ENCODE measurements at places on chromosomes 7 and 10.

GRCh38 chr7:50982626-50983025 is 199.9 kb upstream of the GRB10 start:
- DNase-seq: no peak

DNA sequence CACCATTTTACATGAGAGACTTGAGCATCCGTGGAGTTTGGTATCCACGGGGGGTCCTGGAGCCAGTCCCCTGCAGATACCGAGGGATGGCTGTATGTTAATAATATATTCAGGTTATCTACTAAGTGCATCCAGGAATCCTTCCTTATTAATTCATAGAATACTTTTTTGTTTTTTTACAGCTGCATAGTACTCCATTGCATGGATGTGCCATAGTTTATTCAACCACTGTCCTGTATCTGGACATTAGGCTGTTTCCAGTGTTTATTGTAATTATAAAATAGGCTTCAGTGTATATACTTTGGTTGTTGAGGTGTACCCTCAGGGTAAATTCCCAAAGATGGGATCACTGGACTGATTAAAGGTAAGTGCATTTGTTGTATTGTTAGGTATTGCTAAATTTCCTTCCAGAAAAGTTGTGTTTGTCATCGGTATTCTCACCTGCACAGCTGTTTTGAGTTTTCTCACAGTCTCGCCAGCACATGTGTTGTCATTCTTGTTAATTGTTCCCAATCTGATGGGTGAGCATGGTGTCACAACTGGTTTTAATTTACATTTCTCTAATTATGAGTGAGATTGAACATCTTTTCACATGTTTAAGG is 55.1 kb downstream of the INPP5F start:
- DNase-seq: no peak

DNA sequence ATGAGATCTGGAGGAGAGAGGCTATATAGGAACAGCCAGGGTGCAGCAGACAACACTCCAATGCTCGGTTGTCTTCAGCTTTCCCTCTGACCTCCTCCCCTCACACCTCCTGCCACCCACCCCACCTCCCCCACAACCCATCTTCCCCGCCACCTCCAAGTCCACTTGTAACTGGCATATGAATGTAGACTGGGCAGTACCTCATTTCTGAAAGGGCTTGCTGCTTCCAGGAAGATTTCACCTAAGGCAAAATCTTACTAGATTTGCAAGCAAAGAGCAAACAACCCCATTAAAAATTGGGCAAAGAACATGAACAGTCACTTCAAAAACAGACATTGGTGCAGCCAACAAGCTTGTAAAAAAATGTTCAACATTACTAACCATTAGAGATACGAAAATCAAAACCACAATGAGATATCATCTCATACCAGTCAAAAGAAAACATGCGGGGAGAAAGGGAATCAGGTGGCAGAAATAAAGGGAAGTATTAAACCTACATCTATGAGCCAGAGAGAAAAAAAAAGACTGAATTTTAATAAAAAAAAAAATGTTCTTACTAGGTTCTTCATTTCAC is 164.6 kb upstream of the C1GALT1 start:
- no peak for DNase-seq

- no peak for DNase-seq
Measured at GRCh38 chr10:59589796-59590195, 119.9 kb downstream of the SLC16A9 start.

- DNase-seq: no peak
Measured at GRCh38 chr7:115559877-115560276, 470.7 kb downstream of the TFEC start.

GRCh38 chr10:43076311-43076875 is 476 bp upstream of the RET start:
- no peak for DNase-seq

- no peak for DNase-seq
Measured at GRCh38 chr10:102752934-102753664, 9.4 kb downstream of the WBP1L start.

DNA sequence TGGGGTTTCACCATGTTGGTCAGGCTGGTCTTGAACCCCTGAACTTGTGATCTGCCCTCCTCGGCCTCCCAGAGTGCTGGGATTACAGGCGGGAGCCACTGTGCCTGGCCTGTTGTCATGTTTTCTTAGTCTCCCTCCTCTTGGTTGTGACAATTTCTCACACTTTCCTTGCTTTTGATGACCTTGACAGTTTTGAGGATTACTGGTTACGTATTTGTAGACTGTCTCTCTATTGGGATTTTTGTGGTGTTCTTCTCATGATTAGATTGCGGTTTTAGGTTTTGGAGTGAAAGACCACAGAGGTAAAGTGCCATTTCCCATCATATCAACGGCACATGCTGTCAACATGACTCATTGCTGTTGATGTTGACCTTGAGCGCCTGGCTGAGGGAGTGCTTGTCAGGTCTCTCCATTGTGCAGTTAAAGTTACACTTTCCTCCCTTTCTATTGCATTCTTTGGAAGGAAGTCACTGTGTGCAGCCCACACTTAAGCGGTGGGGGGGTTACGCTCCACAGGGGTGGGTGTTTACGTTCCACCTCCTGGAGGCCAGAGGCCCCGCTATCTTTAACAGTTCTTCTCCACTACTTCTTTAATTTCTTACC is 10.8 kb downstream of the NEURL1 start:
- DNase-seq: no peak

GRCh38 chr7:112692333-112692732 is 97.9 kb downstream of the TMEM168 start:
- DNase-seq: no peak

- DNase-seq: no peak
Measured at GRCh38 chr7:92778972-92779371, 57.4 kb downstream of the CDK6 start.

- DNase-seq: no peak
Measured at GRCh38 chr7:96026010-96026409, 253.7 kb downstream of the DYNC1I1 start.

DNA sequence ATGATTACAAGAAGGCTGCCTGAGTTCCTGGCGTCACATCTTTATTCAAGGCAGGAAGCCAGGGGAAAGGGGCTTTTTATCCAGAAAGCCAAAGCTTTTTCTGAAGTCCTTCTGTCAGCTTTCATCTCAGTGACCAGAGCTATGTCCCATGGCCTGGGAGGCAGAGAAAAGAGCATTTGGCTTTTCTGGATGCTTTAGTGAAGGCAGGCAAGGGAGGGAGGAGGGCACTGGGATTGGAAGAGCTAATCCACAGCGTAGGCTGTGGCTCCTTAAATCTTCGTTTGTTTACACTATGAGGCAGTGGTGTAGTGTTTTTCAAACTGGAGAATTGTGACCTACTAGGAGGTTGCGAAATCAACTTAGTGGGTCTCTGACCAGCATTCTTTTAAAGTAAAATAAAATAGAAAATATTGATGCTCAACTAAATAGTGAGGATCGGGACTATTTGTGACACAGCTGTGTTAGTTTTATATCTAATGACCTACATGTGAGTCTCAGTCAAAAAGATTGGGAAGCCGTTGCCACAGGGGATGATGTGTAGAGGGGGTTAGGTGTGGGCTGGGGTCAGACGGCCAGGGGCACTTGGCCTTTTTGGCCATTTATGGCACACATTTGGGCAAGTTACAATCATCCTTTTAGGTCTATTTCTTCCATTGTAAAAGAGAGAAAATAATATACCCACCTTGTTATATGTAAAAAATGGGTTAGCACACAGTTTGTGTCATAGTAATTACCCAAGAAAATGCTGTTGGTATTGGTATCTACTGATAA is 14.1 kb downstream of the CRYGN start:
- DNase-seq: no peak

DNA sequence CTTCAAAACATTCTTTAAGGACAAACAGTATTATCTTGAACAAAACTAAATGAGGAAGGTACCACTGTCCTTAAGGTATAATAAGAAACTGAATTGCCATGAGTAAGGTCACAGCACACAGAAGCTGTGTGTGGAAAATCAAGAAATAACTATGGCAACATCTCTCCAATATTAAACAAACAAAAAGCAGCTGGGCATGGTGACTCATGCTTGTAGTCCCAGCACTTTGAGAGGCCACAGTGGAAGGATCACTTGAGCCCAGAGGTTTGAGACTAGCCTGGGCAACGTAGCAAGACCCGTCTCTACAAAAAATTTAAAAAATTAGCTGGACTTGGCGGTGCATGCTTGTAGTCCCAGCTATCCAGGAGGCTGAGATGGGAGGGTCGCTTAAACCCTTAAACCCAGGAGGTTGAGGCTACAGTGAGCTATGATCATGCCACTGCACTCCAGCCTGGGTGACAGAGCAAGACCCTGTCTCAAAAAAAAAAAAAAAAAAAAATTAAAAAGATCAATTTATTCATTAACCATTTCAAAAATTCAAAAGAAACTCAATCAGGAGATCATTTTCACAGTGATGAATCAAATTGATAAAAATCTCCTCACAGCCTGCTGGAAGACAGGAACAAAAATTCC is 195.4 kb downstream of the SKIDA1 start:
- DNase-seq: no peak

GRCh38 chr7:76179686-76180085 is 22.0 kb upstream of the SRRM3 start:
- no peak for DNase-seq

DNA sequence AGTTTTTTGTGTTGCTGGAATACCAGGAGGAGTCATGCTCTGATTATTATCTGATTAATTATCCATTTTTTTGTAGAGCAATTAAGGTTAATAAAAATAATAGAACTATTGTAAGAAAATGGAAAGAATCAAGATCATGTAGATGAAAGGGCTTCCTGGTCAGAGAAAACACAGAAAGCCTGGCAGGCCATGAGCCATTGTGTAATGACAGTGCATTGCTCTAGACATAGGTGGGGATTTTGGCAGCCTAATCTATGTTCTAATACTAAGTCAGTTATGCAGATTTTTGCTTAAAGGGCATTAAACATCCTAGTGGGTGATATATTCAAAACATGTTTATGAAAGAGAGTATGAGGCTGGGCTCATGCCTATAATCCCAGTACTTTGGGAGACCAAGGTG is 198.2 kb downstream of the PPP1R9A start:
- DNase-seq: no peak

DNA sequence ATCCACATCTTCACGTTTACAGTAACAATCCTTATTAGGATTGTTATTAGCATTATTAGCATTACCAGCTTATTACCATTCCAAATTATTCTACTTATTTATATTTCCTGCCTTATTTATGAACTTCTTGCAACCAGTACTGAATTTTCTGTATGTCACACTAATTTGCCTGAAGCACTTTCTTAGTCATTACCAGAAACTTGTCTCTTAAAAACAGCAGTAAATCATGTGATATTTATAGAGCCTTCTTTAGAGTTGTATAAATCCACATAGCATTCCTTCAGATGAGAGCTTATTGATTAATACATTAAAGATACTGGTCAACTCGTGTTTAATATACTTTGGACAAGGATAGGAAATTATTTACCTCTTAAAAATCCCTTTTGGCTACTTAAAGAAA is 618.6 kb downstream of the SUGCT start:
- no peak for DNase-seq

GRCh38 chr7:51139796-51140195 is 176.8 kb downstream of the COBL start:
- no peak for DNase-seq

DNA sequence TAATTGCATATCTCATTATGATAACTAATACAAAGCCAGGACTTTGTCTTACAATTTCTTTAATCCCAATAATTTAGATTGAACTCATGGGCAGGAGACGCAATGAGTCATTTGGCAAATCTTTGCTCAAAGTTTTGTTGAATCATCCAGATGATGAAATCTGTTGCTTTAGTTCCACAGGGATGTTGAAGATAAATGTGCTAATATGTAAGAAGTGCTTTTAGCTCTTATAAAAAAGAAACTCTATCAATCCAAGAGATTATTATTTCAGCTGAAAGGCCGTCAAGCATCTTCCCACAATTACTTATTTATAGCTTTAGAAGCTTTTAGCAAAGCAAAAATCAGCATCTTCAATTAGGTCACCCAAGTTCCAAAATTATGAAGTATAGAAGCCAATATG is 36.8 kb upstream of the ANK3 start:
- no peak for DNase-seq

DNA sequence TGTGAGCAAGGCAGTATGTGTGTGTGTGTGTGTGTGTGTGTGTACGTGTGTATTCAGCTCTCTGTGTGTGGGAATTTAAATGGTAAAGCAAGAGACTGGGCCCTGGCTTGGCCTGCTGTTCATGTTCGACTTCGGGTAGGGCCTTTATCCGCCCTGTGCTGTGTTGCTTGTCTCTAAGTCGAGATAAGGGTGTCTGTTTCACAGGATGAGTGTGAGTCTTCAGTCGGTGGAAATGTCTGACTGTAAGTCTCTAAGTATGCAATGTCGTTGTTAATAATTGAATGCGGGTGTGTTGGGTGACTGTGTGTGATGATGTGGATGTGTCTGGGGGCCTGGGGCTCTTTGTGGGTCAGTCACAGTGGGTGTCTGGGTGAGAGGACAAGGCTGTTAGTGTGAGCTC is 34.8 kb downstream of the HIF1AN start:
- no peak for DNase-seq

- DNase-seq: no peak
Measured at GRCh38 chr10:6766131-6766801, 186.2 kb upstream of the PRKCQ start.

- no peak for DNase-seq
Measured at GRCh38 chr7:70016044-70016770, 417.9 kb downstream of the AUTS2 start.

- no peak for DNase-seq
Measured at GRCh38 chr7:14195079-14195478, 205.6 kb upstream of the ETV1 start.

DNA sequence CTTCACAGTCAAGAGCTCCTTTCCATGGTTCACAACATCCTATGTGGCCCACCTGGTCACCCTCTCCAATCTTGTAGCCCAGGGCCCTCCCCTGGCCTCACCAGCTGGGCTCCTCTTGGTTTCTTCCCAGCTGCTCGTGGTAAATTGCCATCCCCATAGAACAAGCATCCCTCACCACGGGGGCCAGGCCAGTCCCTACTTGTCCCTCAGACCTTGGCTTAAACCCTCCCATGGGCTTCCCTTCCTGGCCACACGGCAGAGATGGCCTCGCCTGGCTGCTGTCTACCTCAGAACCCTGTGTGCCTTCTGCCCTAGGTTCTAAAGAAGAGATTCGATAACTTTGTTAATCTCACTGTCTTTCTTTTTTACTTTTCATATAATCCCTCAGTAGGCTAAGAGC is 153.3 kb upstream of the TCERG1L start:
- DNase-seq: no peak

DNA sequence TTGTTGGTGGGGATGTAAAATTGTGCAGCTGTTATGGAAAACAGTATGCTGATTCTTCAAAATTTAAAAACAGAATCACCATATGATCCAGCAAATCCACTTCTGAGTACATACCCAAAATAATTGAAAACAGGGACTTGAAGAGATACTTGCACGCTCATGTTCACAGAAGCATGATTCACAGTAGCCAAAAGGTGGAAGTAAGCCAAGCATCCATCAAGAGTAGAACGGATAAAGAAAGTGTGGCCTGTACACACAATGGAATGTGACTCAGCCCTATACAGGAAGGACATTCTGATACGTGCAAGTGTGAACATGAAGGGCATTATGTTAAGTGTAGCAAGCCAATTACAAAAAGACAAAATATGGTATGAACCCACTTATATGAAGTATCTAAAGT is 696.7 kb upstream of the CELF2 start:
- DNase-seq: no peak

GRCh38 chr7:156731651-156732050 is 91.1 kb downstream of the RNF32 start:
- no peak for DNase-seq
